Hematopoietic multipotent progenitor cell treated with erythropoietin and hydrocortisone succinate and interleukin-3 and kit ligand, for 15 days (in vitro differentiated cells): ENCODE measurements at places on chromosomes 12 and 14.

DNA sequence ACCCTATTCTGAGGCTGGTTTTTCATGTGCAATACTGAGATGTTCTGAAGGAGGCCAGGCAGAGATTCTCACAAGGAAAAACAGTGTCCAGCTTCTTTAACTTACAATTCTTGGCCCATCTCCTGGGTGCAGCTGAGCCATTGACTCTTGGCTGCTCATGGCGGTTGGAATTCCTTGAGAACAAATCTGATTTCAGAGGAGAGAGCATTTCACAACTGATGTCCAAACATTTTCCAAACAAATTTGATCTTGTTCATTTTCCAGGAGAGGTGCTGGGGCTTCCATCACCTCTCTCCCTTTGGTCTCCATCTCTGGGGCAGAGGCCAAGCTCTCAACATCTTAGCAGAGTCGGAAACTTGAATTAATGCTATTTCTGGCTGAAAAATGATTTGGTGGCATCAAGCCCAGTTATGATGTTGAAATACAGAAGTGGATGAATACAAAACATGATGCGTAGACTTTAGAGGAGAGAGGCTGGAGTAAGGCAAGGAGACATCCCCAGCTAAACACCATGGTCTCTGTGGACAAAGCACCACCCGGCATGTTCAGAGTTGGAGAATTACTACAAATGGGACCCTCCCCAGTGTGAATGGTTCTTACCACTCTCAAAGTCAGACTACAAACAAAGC lies 593.0 kb downstream of the VRK1 start:
- no peak for DNase-seq

DNA sequence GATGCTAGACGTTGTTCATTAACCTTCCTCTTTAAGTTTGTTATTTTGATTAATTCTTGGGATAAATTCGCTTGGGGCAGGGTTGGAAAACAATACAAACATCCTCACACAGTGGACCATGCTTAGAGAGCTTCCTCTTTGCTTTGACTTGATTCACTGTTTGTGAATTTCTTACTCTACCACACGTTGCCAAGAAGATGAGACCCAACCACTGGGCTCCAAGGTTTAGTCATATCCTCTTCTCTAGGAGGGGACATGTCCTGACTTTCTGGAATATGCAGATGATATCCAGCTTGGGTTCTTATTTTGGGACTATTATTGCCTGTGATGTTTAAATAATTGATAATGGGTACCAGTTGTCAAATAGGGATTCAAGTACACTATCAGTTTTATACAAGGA lies 428.2 kb downstream of the ATP23 start:
- no peak for DNase-seq

DNA sequence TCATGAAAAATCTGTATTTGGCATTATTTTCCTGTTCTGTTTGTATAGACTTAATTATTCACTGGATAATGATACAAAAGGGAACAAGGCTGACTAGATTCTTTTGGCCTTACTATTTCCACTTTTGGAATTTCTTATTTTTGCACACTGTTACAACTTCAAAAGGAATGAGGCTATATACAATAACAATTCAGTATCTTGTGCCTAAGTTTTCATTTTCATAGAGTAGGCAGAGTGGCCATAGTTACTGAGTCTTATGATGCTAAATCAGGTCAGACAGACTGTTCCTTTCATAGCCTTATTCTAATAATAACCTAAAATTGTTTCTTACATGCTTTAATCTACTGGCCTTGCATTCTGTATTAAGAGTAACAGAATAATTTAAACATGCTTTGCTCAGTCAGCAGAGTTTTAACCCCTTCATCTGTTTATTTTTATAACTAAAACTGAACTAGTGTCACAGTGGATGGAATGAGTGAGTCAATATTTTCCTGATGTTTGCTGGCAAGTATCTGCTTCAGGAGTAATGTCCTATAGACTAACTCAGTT lies 10.5 kb downstream of the TTC8 start:
- DNase-seq = no peak

GRCh38 chr12:125249066-125249824 lies 184.0 kb downstream of the AACS start:
- no peak for DNase-seq

DNA sequence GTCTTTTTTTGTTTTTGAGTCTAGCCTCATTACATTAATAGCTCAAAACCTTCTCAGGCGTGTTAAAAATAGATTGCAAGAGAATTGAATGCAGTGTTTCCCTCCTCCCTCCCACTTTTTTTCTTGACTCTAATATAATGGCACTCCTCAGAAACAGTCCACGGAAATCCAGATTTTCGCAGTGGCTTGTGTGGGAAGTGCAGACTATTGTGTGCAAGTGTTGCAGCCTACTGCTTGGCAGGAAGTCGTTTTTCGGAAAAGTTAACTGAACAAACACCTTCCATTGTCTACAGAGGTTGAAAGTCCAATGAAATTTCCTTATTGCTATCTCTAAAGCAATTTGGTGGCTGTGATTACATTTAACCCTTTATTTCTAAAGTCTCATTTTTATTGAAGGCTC lies 147.9 kb upstream of the E2F7 start:
- no peak for DNase-seq

DNA sequence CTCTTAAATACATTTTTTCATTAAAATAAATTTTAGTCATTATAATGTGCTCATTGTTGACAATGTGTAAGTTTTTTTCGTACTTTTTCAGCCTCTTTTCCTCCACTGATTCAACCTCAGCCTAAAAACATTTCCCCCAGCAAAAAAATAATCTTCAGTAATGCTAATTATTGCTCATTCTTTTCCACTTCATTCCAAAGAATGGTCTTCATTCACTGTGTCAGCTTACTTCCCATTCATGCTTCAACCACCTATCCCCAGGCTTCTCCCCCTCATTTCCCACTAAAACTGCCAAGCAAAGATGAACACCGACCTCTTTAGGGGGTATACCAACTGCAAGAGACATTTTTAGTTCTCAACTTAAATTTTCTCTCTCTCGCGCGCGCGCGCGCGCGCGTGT lies 2.7 kb upstream of the IPO8 start:
- no peak for DNase-seq
